ENCODE measurements at places on chromosomes 11 and 22.

GRCh38 chr11:116500947-116501602 is 271.7 kb downstream of the BUD13 start:
- no peak for DNase-seq

GRCh38 chr11:8908099-8908498 is 2.9 kb upstream of the AKIP1 start:
- DNase-seq, result no peak

GRCh38 chr11:115179636-115180035 is 324.6 kb downstream of the CADM1 start:
- DNase-seq, result no peak

DNA sequence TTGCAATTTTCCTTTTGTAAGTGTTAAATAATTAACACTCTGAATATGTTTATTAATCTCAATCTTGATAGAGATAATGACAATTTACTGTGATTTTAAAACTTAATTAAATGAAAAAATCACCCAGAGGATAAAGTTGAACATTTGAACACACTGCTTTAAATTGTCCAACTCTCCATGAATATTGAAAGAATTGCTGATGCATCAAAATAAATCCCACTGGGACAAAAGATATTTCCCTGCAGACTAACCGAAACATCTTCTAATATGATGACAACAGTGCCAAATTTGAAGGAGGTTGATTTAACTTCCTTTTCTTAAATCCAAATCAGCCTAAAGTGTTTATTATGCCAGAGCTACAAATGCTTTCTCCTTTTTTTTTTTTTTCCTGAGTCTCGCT is 47.6 kb downstream of the F2 start:
- no peak for DNase-seq

- no peak for DNase-seq
Measured at GRCh38 chr11:47225552-47226400, 11.0 kb downstream of the DDB2 start.

DNA sequence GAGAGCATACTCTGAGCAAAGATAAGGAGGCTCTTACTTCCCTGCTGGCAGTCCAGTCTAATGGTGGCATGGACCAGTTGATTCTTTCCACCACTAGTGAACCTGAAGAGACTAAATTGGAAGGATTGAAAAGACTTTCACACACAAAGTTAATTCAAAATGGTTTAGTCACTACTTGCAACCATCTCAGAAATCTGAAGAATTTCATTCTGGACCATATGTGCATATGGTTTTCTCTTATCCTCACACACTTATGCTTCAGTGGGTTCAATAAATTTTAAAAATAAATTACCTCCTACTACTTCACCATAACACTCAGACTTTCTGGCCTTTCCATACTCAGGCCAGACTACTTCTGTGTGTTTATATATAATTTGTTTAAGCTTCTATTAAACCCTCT is 44.7 kb downstream of the CADM1 start:
- DNase-seq, result no peak

GRCh38 chr11:119803726-119804294 is 74.8 kb upstream of the NECTIN1 start:
- no peak for DNase-seq

GRCh38 chr22:48156603-48157355 is 1394.3 kb downstream of the TBC1D22A start:
- no peak for DNase-seq
